ENCODE measurements at places on chromosomes 6 and 20.

- no peak for DNase-seq
These were observed 1.5 kb upstream of the NEDD9 start for GRCh38 chr6:11233673-11234573.

- no peak for DNase-seq
These were observed 442.6 kb upstream of the MARCKS start for GRCh38 chr6:113414511-113414910.

DNA sequence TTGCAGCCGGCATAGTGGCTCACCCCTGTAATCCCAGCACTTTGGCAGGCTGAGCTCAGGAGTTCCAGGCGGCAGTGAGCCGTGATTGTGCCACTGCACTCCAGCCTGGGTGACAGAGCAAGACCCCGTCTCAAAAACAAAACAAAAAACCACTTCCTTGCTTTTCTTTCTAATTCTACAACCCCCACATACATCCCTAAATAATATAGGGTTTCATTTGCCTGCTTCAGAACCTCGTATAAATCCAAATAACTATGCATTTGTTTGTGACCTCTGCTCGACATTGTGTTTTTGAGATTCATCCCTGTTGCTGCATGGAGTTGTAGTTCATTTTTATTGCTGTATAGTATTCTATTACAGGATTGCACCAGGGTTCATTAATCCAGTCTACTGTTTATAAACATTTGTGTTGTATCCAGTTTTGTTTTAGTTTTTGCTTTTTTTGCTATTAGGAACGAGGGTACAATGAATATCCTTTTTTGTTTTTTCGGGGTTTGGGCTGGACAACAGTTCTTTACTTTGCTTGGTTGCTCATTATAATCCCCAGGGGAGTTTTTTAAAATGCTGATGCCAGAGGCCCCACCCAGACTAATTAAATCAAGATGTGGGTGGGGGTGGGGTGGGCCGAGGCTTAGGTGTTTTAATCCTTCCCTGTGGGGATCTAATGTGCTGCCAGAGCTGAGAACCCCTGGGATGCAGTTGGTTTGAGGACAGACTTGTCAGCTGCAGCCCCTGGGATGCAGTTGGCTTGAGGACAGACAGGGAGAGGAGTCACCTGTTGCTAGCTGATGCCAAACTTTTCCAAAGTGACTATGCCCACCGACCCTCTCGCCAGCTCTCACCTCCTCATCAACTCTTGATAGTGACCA is 2.4 kb upstream of the SNAI1 start:
- no peak for DNase-seq

DNA sequence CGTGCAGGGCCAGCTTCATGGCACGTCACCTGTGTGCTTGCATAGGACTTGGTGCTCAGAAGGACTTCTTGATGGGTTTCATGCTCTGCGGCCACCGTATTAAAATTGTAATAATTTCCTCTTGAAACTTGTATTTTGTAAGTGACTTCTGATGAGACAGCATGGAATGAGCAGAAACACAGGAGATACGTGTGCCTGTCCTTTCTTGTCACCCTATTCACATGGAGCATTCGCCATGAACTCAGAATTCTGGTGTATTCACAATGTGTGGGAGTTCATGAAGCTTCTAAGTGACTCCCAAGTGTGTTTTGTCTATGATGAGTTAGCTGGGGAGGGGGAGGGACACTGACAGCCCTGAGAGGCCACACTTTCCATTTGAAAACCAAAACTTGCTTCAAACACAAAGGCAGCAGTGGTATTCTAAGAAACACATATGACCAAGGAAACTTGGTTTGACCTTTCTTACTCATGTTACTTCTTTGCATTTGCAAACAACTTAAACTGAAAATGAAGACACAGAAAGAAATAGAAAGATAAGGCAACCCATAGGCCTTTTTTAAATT is 92.1 kb upstream of the NEDD9 start:
- no peak for DNase-seq

DNA sequence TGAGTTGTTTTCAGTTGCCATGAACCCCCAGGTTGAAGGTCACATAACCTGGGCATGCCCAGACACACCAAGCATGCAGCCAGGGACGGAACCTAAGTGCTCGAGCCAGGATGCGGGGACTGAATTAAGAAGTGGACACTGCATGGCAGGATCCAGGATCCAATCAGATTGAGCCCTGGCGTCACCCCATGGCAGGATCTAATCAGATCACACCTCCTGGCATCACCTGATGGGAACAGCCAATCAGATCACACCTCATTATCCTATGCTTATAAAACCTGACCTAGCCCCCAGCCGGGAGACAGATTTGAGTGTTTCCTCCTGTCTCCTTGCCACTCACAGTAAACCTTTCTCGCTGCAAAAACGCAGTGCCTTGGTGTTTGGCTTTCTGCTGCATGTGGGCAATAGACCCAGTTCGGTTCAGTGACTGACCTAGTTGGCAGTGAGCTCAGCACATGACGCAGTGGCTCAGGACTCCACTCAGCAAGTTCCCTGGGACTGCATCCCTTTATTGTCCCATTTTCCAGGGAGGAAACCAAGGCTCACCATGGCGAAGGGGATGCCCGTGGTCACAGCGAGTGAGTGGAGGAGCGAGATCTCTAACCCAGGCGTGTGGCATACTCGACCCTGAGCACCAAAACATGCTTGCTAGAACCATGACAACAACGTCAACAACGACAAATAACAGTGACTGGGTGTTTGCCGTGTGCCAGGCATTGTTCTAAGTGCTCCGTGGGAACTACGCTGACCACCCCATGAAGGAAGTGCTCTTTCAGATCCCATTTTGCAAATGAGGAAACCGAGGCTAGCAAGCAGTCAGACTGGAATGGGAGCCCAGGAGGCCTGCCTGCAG is 66.3 kb downstream of the RBM38 start:
- DNase-seq = no peak

DNA sequence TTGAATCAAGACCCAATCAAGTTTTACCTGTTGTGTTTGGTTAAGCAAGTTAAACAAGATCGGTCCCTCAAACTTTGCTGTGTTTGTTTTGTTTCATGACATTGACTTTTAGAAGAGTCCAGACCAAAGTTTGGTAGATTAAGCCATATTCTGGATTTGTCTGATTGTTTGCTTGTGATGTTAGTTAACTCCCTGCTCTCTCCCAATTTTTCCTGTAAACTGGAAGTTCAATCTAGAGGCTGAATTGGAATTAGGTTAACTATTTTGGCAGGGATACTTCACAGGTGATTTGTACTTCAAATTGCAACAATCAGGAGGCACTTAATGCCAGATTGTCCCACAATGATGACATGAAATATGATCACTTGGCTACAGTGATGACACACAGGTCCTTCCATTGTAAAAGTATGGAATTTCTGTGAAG is 13.6 kb upstream of the SH3BGRL2 start:
- no peak for DNase-seq

- DNase-seq = no peak
These were observed at the start of gene HLA-DPA1 for GRCh38 chr6:33073431-33073871. HLA-DPA1 (minus strand) TSS chr6:33073649.

- no peak for DNase-seq
These were observed 10.5 kb downstream of the MANBAL start for GRCh38 chr20:37299718-37300528.

DNA sequence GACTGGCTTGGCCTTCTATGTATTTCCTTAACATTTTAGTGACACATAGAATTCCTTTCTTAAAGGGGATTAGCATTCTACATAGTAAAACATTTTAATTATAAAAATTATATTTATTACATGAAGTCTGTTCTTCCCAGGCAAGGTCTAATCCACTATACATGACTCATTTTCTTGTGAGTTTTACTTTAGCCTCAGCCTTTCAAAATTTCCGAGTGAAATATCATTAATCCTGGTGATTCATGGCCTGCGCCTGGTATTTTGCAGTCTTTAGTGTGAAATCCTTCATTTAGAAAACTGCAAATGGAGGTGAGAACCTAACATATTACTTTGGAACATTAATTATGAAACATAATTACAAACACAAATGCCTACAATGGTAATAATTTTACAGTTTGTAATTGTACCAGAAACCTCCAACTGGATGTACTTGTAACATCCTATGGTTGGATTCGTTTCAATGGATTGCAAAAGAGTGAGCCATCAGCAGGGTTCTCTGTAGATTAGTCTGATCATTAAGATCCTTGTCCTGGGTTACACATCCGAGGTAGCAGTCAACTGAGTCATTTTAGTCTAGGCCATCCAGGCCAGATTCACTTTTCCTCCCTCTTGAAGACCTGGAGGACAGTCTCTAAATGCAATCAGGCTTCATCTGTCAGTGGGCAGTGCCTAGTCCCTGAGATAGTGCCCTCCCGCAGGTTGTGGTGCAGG is 272.0 kb downstream of the PACRG start:
- no peak for DNase-seq

Measured in cortex of kidney (tissue), 1 donor.